ENCODE measurements at places on chromosomes 6 and 20.
A peak's percentile ranks its signal among the peaks of the same experiment; 100 is the strongest.

- DNase-seq = no peak
Observed at GRCh38 chr6:82818727-82819126, 246.9 kb downstream of the UBE3D start.

- no peak for DNase-seq
Observed at GRCh38 chr6:51554029-51554428, 533.4 kb downstream of the PKHD1 start.

DNA sequence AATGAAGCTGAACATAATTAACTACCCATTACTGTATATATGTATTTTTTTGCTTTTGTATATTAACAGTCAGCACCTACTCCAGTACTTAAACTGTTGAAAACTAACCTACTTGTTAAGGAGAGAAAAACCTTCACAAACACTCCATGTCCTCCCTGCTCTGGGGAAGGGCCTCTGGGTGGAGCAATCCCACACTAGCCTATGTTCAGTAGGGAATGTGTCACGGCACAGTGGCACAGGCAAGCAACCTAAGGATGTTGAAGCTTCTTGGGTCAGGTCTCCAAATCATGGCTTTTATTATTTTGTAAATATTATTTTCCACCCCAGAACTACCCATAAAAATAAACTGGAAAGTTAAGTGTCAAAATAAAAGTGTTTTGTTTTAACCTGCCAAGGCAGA, 5.3 kb downstream of the MAN1A1 start:
- DNase-seq = no peak

GRCh38 chr6:105324386-105324950, 78.4 kb downstream of the PREP start:
- DNase-seq = no peak

GRCh38 chr20:51128198-51128597, 105.3 kb upstream of the KCNG1 start:
- DNase-seq = peak; percentile 92
